Thyroid gland (tissue), 4 donors: ENCODE measurements at places on chromosomes 3 and 15. TPM values are rescaled to one million over a fixed set of nuclear protein-coding genes. Genes with fewer than 3 reads are reported as not detected.

RBM15B gene
- 50.0 TPM for total RNA-seq

HDC gene
- total RNA-seq: not detected

ZMYND10 gene
- total RNA-seq: 4.0 TPM

CHCHD6 gene
- 23.1 TPM for total RNA-seq

MYH15 gene
- 0.08 TPM for total RNA-seq

CXCR6 gene
- 2.1 TPM for total RNA-seq

RHCG gene
- total RNA-seq: not detected

HIGD2B gene
- total RNA-seq: not detected

ROBO1 gene
- total RNA-seq: 8.6 TPM

MYRIP gene
- 7.1 TPM for total RNA-seq

DNA sequence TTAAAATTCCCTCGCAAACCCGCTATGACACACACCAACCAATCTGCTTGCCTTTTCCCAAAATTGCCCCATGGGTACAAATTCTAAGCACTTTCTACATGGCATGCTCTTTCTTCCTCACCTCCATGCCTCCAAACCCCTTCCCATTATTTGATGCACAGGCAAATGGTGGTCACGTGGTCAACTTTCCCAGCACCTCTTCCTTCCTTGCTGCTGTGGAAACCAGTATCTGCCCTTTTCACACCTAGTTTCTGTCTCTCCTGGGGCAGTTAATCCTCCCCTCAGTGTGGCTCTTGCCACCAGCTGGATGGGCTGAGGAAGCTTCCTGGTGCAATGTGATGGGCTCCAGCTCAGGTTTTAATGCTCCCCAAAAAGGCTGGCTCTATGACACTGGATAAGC, 38.4 kb upstream of the ST8SIA2 start:
- H3K27ac ChIP-seq: no peak overlapping the region
- no peaks in the 10 kb centered on the region for H3K36me3 ChIP-seq

DNA sequence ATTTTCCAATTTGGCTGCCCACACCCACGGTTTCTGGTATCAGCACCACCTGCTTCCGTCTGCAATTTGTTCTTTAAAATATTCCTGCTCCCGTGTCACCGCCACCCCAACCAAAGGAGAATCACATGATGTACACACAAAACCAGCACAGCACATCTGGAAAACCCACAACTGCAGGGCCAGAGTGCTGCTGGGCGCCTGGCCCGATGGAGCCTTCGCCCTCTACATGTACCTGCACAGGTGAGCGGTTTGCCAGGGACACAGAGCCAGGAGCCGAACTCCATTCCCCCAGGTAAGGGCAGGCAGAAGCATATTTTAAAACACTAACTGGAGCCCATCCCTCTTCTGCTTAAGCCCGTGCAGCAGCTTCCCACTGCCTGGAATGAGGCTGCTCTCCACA, 75.6 kb downstream of the ADAMTS17 start:
- DNase-seq: no peak
- no peaks in the 10 kb centered on the region for H3K36me3 ChIP-seq
- no peaks in the 10 kb centered on the region for H3K4me1 ChIP-seq
- H3K27me3 ChIP-seq: no peaks in the 10 kb centered on the region
- no peak overlapping the region for H3K27ac ChIP-seq

DNA sequence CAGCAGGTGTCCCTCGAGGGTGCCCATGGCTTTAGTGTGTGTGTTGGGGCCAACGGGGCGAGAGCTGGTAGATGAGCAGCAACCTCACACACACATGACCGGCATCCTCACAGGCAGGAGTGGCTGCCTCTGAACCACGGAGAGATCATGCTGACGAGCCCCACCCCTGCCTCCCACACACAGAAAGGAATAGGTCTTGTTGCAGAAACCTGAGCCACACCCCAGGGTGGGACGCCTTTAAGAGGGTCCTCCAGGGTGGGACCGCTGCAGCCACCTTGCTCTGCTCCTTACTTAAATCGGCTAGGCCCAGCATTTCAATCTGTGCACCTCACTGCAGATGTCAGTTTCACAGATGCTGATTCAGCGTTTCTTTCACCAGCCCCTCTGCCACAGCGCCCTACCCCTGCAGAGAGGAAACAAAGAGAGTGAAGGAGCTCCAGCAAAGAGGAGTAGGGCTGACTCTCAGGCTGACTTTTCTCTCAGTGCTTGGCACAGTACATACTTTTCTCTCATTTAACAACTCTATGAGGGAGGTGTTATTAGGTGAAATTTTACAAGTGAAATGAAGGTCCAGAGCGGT, 61.2 kb upstream of the EPHB3 start:
- H3K4me1 ChIP-seq: no peaks in the 10 kb centered on the region
- H3K27ac ChIP-seq: no peak overlapping the region
- H3K4me3 ChIP-seq: no peak overlapping the region
- no peaks in the 10 kb centered on the region for H3K27me3 ChIP-seq
- no peak for DNase-seq
- H3K36me3 ChIP-seq: no peaks in the 10 kb centered on the region

DNA sequence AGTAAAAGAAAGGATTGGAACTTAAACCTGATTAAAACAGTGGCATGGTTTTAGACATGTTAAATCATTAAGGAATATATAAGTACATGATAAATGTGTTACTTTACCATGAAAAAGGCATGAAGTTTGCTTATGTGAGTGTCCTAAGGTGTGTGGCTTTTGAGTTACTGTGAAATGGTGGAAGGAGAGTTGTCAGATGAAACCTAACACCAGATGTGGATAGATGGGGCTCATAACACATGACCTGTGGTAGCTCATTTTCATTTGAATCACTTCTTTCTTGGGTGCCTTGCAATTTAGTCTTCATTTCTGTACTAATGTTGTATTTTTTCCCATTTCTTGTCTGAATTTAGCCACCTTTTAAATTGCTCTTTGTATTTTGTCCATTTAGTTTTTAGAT, 13.0 kb downstream of the MEF2A start:
- H3K36me3 ChIP-seq: no peaks in the 10 kb centered on the region
- H3K27ac ChIP-seq: no peak overlapping the region
- DNase-seq: no peak
- no peaks in the 10 kb centered on the region for H3K27me3 ChIP-seq
- H3K4me1 ChIP-seq: peaks cover 24% of the 10 kb centered on the region

GRCh38 chr3:194374935-194375334, 5.4 kb upstream of the LRRC15 start:
- H3K36me3 ChIP-seq: no peaks in the 10 kb centered on the region
- DNase-seq: peak; percentile 12
- no peaks in the 10 kb centered on the region for H3K27me3 ChIP-seq
- peaks cover 15% of the 10 kb centered on the region for H3K4me1 ChIP-seq
- H3K27ac ChIP-seq: no peak overlapping the region
- no peak overlapping the region for H3K4me3 ChIP-seq

GRCh38 chr3:64109438-64109837, 86.1 kb upstream of the PSMD6 start:
- H3K27me3 ChIP-seq: no peaks in the 10 kb centered on the region
- peaks cover 47% of the 10 kb centered on the region for H3K4me1 ChIP-seq
- peak overlapping the region; percentile 47 for H3K27ac ChIP-seq

DNA sequence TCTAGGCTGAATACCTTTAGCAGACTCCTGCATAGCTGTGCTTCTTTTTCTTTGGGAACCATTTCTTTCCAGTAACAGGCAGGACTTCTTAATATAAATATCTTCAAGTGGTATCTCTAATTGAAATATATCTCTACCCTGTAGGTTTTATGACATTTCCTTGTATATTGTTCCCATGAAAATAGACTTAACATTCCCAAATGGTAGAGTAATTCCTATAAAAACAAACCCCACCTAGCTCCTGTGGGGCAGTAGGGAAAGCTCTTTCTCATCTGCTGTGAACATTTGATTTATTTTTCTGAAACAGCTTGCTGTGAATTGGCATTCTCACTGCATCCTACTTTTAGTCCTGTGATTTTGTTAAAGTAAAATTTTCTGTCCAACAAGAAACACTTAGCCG, 20.8 kb downstream of the SELENOT start:
- no peak overlapping the region for H3K27ac ChIP-seq
- no peak overlapping the region for H3K4me3 ChIP-seq
- no peaks in the 10 kb centered on the region for H3K4me1 ChIP-seq
- no peak for DNase-seq

DNA sequence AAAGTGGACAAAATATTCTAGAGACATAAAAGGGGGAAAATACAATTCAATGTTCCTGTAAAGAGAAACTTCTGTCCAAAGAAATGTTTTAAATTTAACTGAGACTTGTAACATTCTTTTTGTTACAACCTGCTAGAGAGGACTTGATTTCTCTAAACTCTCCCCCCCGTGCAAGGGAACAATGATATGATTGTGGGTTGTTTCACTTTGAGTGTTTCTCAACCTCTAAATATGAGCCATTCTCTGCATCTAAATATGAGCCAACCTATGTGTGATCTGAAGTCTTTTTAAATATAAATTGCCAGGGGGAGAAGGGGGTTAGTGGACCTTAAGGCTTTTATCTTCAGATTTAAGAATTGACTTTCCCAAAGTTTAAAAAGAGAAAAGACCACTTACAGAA, 14.6 kb downstream of the ZNF860 start:
- H3K4me3 ChIP-seq: no peak overlapping the region
- no peak for DNase-seq
- no peaks in the 10 kb centered on the region for H3K36me3 ChIP-seq
- no peak overlapping the region for H3K27ac ChIP-seq
- H3K27me3 ChIP-seq: no peaks in the 10 kb centered on the region

DNA sequence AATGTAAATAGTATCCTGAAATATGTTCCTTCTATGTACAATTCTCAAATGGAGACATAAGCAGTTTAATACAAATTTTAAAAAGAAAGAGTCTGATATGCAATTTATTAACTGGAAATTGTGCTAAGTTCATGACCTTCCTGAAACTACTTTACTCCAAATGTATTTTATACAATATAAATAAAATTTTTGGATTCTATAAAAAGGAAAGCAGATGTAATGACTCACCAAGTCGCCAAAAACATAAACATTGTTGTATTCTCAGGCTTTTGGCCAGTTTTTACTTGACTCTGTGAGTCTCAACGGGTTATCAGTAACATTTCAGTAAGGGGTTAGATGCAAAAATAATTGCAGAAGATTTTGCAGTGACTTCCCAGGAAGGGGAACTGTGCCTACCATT, 948.2 kb downstream of the EPHA3 start:
- H3K4me1 ChIP-seq: peaks cover 8% of the 10 kb centered on the region
- no peaks in the 10 kb centered on the region for H3K27me3 ChIP-seq
- no peak overlapping the region for H3K27ac ChIP-seq
- no peaks in the 10 kb centered on the region for H3K36me3 ChIP-seq

DNA sequence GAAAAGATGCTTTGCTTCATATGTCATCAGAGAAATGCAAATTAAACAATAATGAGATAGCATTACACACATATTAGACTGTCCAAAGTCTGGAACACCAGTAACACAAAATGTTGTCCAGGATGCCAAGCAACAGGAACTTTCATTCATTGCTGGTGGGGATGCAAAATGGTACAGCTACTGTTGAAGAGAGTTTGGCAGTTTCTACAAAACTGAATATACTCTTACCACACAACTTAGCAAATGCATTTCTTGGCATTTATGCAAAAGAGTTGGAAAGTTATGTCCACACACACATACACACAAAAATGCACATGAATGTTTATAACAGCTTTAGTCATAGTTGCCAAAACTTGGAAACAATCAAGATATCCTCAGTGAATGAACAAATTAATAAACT, 195.2 kb upstream of the MME start:
- no peak for DNase-seq
- no peaks in the 10 kb centered on the region for H3K36me3 ChIP-seq
- H3K4me1 ChIP-seq: no peaks in the 10 kb centered on the region
- H3K4me3 ChIP-seq: no peak overlapping the region
- H3K27ac ChIP-seq: no peak overlapping the region

DNA sequence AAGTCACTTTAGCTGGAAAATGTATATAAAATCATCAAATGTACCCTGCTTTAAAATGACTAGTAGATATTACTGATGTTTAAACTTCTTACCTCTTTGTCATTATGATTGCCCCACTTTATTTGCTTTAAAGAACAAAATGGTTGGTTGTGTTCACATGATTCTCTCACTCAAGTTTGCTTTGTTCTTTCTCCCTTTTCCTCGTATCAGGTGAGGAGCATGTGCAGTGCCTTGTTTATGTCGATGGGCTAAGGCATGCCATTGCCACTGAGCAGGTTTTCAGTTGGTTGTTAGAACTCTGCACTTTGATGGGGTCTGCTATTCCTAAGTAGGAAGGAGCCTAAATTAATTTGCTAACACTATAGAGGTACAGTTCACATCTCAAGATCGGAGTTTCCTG, 5.3 kb downstream of the MAP2K5 start:
- H3K4me3 ChIP-seq: no peak overlapping the region
- peaks cover 11% of the 10 kb centered on the region for H3K4me1 ChIP-seq
- no peak overlapping the region for H3K27ac ChIP-seq
- no peak for DNase-seq
- no peaks in the 10 kb centered on the region for H3K36me3 ChIP-seq

- no peaks in the 10 kb centered on the region for H3K36me3 ChIP-seq
- no peaks in the 10 kb centered on the region for H3K27me3 ChIP-seq
- H3K4me1 ChIP-seq: no peaks in the 10 kb centered on the region
- H3K27ac ChIP-seq: no peak overlapping the region
Measured at GRCh38 chr15:80804970-80805495, 25.9 kb downstream of the CEMIP start.

DNA sequence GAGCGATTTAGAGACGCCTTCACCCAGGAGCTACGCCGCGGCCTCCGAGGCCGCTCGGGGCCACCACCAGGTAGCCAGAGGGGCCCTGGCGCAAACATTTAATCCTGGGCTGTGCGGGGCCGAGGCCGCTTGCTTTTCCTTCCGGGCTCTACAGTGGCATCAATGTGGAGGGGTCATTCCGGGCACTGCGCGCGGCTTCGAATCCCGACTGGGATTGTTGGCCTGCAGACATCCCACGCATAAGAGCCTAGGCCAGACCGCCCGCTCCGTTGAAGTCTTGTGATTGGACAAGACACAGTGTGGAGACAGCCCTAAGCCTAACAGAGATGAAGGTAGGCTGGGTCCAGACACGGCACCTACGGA, 568 bp upstream of the NCBP2 start:
- H3K27me3 ChIP-seq: no peaks in the 10 kb centered on the region
- peak overlapping the region; percentile 79 for H3K27ac ChIP-seq
- peak; percentile 5 for DNase-seq
- H3K4me3 ChIP-seq: peak overlapping the region; percentile 100

DNA sequence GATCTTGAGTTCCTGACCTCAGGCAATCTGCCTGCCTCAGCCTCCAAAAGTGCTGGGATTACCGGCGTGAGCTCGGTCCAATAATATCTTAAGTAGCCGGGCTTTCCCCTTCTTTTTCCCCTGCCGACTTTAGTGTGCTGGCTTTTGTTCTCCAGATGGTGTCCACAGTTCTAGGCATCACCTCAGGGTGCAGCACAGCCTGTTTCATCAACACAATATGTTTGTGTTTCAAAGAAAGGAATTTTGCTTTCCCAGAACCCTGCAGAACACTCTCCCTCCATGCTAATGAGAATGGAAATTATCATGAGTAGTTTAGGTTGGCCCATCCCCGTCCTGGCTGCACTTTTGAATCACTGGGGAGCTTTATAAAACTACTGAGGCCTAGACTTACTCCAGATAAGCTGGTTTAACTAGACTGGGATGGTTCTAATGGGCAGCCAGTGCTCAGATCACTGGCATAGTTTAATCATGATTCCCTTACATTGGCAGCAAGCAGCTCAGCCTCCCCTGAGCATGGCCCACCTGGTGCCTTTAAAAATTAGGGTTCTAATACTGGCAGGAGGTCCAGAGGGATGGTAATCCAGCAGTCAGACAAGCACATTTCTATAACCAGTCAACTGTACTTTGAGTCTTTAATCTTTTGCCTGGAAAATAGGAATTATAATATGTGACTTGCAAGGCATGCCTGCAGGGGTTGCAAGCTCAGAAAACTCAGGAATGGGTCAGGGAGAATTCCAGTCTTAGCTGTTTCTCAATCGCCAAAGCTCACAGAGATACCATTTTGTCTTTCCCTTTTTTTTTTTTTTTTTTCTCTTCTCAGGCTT, 127.6 kb upstream of the RASGRP1 start:
- no peak overlapping the region for H3K4me3 ChIP-seq
- no peaks in the 10 kb centered on the region for H3K27me3 ChIP-seq
- H3K4me1 ChIP-seq: no peaks in the 10 kb centered on the region
- H3K36me3 ChIP-seq: no peaks in the 10 kb centered on the region
